ENCODE measurements at places on chromosomes 6 and 20.

- DNase-seq = peak; percentile 94
These were observed 520 bp upstream of the PRRC2A start for GRCh38 chr6:31619805-31620585.

DNA sequence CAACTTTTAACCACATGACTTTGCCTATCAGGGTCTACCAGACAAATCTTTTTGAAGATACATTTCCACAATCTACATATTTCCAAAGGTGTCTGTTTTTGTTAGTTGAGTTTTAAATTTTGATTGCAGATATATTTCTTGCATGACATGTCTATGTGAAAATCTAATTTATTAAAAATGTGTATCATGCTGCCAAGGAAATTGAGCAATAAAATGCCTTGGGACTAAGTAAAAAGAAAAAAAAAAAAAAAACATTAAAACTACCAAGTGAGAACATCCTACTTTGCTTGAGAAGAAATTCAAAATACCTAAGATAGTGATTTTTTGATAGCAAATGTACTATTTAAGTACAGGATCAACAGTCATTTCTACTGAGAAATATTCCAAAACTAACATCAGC, 17.7 kb downstream of the SLC17A5 start:
- no peak for DNase-seq

DNA sequence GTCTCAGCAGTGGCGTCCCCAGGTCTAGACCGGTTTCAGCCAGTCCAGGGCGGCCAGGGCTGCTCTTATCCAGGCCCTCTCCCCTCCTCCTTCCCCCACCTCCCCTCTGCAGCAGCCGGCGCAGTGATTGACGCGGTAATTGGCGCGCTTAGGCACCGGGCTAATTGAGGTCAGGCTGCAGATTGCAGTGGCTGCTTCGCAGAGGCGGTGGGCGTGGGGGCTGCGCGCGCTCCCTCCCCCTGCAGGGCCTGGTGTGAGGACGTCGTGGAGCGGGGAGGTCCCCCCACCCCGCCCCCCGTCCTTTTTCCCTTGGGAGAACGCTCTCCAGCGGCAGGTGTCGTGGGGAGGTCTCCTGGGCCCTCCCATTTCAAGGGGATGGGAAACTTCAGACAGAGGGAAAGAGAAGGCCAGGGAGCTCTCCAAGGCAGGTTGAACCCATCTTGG, 70.4 kb upstream of the BLCAP start:
- no peak for DNase-seq

DNA sequence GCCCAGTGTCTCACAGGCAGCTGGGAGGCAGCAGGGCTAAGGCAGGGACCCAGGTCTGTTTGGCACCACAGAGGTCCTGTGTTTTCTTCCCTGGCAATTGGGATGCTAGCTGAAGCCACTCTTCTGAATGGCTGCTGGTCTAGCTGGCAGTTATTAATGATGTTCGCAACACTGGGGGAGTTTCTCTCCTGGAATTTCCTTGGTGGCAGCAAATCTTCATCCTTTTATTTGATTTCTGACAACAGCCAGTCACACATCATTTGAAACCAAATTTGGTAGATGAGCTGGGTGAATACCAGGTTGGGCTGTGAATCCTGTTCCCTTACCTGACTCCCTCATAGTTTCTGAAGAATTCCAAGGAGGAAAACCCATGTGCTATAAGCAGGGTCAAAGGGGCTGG, 40.8 kb upstream of the SLC4A11 start:
- no peak for DNase-seq

DNA sequence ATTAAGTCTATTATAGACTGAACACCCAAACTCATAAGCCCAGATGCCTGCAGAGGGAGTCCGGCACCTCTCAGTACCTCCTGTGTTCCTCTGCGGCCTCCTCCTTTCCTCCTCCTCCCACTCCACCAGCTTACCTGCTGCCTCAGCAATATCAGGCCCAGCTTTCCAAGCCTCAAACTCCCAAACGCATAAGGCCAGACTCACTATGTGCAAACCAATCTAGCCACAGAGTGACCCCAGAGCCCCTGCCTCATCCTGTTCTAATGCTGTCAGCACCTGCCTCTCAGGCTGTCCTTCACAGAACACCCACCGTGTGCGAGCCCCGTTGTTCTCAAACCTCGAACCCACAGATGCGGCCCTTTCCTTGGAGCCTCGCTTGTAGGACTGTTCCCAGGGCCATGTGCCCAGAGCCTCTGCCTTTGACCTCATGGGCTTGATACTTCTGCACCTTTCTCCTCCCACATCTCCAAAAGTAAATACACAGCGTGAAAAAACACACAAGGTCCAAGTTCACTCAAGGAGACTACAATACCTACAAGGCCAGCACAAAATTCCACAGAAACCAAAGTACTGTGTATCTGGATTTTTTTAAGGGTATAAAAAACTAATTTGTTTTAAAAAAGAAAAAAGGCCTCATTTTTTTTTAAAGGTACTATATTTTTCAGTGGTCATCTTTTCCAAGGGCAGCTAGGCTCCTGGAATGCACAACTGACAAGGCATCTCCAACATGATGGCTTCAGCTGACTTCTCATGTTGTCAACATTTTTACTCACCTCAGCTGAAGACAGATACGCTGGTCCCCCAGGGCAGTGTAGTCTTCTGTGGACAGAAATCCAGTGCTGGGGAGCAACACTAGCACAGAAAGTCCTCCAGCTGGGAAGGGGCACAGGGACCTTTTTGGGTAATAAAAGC, 52.3 kb downstream of the ABHD12 start:
- no peak for DNase-seq

- DNase-seq = no peak
These were observed 100.9 kb downstream of the HFE start for GRCh38 chr6:26187981-26188635.

DNA sequence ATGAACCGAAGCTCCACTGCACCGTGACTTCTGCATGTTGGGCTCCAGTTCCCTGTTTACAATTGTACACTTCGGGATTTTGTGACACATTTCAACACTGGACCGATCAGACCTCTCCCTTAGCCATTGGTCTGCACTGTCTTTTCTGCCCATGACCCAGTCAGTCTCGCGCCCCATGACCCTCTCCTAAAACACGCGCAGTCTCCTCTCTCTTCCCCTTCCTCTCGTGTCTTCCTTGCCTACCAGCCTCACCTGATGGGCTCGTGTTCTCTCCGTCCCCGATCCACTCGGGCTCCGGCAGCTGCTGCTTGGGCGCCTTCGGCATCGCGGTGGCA, 535 bp upstream of the ABCF1 start:
- DNase-seq = no peak

DNA sequence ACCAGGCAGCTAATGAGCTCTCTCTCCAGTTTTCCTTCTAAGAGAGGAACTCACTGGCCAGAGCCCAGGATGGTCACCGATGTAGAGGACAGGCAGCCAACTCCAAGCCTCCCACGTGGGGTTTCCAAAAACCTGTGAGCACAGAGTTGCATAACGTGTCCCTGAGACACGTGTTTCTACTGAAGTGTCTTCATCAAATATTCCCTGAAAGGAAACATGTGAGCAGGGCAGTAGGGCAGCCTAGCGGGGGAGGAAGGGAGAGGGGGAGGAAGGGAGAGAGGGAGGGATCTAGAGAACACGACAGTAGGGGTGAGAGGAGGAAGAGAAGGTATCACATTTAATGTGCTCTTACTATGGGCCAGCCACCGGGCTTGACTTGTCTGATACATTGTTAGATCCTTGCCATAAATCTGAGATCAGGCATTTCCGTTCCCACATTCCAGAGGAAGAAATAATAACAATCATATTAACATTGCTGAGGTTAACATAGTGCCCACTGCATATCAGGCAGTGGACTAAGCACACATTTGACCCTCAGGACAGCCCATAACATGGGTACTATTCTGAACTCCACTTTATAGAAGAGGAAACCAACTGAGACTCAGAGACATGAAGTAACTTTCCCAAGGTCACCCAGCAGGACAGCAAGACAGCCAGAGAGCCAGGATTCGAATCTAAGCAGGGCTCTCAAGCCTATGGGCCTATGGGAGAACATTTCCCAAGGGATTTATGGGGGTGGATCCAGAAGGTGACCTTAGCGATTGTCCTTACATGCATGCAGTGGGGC, 4.5 kb upstream of the SYS1 start:
- no peak for DNase-seq

DNA sequence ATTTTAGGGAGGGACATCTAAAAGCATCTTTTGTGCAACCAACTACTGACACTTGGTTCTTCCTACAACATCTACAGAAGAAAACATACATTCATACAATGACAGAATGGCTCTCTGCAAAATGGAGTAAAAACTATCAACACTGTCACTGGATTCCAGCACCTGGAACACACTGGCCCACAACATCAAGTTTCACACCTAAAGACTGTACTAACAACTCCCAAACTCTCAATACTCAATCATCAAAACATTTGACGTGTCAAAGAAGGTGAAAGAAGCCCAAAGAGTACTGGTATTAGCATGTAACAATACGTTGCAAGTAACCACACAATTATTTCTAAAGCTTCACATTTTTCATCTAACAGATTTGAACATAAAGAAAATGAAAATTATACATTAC, 2.1 kb downstream of the CPNE1 start:
- DNase-seq = no peak

DNA sequence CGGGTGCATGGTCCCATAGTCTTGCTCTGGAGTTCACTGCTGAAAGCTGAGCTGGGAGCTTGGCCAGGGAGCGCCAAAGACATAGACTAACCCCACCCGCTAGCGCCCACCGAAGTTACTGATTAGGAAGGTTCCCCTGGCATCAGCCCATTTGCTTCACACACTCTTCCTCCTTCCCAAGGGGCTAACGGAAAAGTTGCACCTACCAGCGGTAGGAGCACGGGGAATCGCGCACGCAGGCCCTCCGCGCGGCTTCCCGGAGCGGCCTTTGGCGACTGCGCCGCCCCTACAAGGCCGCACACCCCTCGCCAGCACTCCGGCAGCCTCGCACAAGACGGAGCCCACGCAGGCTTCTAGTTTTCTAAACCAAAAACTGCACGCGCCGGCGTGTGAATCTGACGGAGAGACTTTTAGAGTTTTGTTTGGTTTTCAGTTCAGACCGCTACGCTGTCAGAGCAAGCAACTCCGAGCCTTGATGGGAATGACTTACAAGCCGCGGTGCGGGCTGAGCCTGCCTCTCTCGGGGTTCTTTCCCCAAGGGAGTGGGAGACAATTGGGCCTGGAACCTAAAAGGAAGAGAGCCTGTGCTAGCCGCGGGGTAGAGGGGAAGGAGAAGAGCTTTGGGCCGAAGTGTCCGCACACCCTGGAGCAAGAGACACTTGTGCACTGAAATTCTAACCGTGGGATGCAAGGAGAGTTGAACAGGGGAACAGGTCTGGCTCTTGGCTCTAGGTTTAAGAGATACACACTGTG, 891 bp upstream of the POU3F2 start:
- DNase-seq = no peak

- no peak for DNase-seq
These were observed 55.7 kb downstream of the AFG1L start for GRCh38 chr6:108350528-108350927.

GRCh38 chr6:26576929-26577719, 19.6 kb upstream of the ABT1 start:
- no peak for DNase-seq

DNA sequence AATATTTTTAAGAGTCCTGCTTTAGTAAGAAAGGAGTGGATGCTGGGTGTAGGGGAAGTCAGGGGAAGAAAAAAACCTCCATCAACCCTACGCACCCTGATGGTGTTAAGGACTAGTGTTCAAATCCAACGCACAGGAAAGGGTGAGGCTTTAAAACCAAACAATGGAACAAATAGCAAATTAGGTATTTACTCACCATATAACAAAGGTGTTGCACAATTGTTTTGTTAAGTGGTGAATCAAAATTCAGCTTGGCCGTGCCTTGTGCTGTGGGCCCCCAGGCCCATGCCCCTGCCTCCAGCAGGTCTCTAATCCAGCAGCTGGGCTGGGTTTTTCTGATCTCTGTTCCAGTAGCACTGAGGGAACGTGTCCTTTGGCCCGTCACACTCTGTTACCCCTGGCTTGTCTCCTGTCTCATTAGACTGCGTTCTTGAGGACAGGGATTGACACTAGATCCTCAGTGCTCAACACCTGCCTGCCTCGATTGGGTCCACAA, 11.8 kb downstream of the FAM83D start:
- DNase-seq = no peak

DNA sequence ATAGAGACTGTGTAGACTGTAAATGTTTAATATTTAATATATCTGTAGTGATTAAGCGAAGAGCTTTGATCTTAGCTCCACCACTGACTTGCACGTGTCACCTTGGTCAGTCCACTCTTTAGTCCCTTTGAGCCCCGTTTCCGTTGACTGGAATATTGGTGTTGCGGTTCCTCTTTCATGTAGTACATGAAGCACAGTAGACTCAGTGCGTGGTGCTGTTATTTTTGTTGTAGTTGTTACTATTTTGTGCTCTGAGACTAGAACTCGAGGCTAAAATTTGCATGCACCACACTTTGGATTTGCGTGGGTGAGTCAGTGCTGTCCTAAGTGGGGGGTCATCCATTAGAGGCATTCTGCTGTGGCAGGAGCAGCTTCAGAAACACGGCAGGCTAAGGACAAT, 291.4 kb downstream of the QKI start:
- no peak for DNase-seq

GRCh38 chr6:52976591-52977035, 18.5 kb downstream of the GSTA4 start:
- DNase-seq = no peak

GRCh38 chr20:5827098-5827853, 77.1 kb downstream of the SHLD1 start:
- no peak for DNase-seq

DNA sequence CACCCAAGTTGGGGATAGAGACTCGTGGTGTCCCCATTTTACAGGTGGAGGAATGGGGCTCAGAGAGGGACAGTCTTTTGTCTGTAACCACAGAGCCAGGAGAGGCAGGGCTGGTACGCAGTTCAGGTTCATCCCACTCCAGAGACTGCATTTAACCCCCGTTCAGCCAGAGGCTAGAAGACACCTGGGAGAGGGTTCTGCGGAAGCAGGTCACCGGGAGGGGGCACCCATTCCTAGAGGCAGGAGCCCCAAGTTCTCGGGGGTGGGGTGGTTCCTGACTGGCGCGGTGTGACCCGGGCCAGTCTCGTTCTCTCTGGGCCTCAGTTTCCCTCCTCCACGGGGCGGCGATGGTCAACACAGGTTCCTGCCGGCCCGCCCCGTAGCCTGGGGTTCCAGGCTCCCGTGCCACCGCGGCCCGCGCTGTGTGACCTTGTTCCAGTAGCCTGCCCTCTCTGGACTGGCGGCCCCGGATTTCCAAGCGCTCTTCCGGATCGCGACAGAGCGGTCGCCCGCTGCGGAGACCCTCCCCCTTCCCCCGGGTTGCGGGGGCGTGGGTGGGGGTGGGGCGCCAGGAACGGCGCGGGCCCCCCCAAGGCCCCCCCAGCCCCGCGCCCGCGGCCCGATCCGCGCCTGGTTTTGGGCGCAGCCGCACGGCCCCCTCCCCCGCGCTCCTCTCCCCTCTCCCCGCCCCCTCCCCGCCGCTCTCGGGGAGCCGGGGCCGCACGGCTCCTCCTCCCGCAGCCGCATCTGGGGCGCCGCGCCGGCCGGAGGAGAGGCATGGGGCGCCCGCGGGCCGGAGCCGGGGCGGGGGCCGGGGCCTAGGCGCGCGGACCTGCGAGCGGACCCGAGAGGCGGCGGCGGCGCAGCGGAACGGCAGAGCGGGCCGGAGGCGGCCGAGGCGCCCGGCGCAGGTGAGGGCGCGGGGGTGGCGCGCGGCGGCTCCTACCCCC, at the start of gene DLGAP4:
Gene DLGAP4 (plus strand): TSS at position 738 of the 950 bp plus-strand sequence. CDS start 125,379 bp downstream, outside the sequence.
- DNase-seq = no peak

GRCh38 chr6:24240943-24241342, 114.9 kb downstream of the NRSN1 start:
- no peak for DNase-seq

- DNase-seq = no peak
These were observed 469.3 kb downstream of the HAO1 start for GRCh38 chr20:7470912-7471311.

Measured in esophagus squamous epithelium (tissue), 5 donors.